ENCODE measurements at places on chromosomes 7 and 10.

DNA sequence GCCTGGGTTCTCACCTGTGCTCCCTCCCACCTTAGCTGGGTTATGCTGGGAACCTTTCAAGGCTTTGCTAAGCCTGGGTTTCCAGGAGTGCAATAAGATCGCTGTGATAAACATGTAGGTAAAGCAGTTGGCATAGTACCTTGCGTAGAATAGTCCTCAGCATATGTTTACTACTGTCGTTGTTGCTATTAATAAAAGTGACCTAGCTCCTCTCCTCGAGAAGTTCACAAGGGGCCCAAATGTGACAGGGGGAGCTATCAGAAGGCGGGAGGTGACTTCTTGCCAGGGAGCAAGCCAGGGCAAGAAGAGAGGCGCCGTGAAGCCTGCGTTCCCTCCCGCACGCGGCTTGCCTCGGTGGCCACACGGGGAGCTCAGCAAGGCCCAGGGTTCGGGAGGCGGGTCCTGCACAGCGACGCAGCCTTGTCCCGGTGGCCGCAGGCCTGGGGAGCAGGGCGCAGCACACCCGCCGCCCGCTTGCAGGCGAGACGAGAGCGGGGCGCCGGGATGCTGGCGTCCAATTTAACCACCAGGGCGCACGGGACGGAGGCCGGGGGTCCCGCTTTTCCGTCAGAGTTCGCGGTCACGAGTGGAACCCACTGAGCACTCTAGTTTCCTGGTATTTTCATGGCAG is 106.2 kb downstream of the SNX10 start:
- no peak for DNase-seq

- DNase-seq: no peak
Observed at GRCh38 chr7:157295338-157295737, 41.5 kb upstream of the DNAJB6 start.

DNA sequence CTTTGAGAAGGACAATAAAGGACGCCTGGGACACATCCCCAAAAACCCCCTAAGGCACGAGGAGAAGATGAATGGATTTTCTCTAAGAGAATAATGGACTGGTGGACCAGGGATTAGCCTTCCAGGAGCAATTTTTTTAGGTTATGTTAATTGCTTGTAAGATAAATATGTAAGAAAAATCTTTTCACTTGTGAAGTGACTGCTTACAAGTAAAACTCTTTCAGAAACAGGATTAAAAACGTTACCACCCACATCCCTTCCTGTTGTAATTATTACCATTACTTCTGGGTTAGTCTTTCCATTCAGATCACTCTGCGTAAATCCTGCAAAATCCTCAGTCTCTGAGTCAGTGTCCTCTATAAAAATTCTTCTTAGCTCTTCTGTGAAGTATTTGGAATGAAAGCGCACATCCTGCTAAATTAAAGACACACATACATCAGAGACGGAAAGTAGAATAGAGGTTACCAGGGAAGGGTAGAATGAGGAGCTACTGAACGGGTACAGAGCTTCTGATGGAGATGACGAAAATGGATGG is 34.3 kb downstream of the CDCA7L start:
- DNase-seq: peak; percentile 30

- DNase-seq: no peak
Observed at GRCh38 chr7:101999393-101999792, 182.0 kb downstream of the CUX1 start.

GRCh38 chr7:85224171-85224570 is 37.3 kb upstream of the SEMA3D start:
- no peak for DNase-seq

GRCh38 chr10:129893104-129894089 is 70.7 kb downstream of the EBF3 start:
- no peak for DNase-seq

DNA sequence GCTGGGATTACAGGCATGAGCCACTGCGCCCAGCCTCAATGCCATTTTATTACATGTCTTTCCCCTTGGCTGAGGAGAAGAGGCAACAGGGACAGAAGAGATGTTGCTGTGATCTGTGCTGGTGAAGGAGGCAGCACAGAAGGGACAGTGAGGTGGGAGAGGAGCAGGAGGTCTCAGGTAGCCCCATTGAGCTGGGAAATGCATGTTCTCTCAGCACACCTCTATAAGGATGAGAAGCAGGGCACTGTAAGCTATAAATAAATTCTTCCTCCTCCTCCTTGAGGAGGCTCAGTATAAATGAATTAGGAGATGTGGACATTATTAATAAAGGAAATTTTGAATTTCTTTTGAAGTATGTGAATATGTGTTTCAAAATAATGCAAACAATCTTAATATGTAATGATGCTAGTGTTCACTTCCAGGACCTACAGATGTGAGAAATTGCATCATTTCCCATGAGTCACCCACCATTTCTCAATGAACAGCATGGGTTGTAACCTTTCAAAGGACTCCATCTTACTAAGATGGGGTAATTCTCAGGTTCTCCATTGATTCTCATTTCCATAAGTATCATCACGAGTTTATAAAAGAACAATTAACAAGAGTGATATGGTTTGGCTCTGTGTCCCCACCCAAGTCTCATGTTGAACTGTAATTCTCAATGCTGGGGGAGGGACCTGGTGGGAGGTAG is 88.9 kb upstream of the ODAD2 start:
- peak; percentile 57 for DNase-seq

GRCh38 chr7:69620650-69621049 is 22.4 kb downstream of the AUTS2 start:
- no peak for DNase-seq

DNA sequence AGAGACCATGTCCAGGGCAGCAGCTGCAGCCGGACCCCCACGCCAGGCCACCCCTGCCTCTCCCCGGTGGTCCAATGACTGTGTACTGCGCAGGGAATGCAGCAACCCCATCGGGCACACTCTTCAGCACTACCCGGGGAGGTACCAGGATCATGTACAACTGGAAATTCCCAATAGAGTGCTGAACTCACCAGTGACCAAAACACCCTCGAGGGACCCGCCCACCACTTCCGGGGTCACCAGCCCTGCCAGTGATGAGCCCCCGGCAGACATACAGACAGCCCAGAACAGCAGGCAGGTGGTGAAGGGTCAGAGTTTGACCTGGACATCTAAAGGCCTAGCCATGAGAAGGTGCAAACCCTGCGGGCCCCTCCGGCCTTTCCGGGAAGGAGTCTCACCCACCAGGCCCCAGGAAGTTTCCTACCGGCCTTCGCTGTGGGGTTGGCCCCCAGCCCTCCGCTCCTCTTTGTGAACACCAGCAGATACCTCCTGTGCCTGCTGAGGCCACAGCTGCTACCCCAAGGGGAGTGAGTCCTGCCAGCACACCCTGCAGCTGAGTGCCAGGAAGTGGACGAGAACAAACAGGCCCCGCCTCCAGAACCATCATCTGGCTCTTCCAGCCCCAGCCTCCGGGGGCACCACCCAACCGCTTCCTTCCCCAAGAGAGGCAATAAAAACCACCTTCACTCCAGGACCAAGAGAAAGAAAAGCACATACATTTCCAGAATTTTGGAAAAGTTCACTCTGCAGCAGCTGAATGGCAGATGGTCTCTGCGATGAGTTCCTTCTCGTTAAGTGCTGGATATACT is 5.0 kb upstream of the ANKRD61 start:
- no peak for DNase-seq

GRCh38 chr10:80472234-80473095 is 18.4 kb downstream of the TSPAN14 start:
- DNase-seq: peak; percentile 62

- DNase-seq: no peak
Observed at GRCh38 chr7:116231949-116232348, 21.6 kb downstream of the TES start.

DNA sequence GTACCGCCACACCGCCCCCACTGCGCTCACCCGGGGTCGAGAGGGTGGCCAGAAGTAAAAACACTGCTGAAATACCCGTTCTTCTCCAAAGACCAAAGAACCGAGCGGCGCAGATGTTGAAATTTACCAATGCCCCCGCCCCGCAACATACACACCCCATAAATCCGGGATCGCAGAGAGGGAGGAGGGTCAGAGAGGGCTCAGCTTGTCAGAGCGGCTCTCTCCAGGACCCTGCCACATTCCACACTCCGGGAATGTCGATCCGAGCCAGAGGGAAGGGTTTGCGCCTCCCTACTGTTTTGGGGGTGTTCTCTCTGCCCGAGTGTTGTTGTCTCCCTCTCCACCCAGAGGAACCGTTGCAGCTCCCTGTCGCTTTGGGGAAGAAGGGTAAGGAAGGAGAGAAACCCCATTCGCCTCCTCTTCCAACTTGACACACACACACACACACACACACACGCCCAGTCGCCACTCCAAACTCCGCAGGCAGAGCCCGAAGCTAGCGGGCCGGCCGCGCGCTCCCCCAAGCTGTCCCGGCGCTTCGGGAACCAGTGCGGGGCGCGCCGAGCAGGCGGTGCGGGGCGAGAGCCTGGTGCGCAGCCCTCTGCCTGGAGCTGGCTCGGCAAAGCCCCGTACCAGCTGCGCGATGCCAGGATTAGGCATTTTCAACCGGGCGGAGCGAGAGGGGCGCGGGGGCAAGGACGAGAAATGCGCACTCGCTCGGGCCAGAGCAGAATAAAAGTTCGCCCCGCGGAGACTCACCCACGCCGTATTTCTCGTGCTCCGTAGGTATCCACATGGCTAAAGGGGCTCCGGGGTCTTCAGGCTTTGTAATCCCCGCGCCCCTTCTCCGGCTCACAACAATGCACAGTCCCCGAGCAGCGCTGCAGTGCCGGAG is 609 bp downstream of the DOCK4 start:
- DNase-seq: no peak

- peak; percentile 28 for DNase-seq
Observed at GRCh38 chr7:98619450-98620321, 2.6 kb downstream of the NPTX2 start.

DNA sequence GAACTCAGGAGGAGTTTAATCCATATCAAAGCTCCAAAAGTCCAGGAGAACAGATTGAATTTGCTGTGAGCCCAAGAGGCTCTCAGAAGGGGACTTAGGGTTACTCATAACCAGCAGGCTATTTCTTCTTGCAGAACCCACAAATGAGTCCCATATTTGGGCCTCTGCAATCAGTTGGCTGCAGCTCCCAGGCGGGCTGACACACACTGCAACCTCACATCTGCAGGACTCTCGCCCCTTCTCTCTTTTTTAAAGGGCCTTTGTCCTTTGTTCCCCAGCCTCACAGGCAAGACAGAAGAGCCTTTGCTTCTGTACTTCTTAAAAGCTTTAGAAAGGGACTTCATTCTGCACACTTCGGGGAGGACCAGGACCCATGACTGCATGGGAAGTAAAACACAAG is 26.7 kb downstream of the CREB3L2 start:
- DNase-seq: no peak

DNA sequence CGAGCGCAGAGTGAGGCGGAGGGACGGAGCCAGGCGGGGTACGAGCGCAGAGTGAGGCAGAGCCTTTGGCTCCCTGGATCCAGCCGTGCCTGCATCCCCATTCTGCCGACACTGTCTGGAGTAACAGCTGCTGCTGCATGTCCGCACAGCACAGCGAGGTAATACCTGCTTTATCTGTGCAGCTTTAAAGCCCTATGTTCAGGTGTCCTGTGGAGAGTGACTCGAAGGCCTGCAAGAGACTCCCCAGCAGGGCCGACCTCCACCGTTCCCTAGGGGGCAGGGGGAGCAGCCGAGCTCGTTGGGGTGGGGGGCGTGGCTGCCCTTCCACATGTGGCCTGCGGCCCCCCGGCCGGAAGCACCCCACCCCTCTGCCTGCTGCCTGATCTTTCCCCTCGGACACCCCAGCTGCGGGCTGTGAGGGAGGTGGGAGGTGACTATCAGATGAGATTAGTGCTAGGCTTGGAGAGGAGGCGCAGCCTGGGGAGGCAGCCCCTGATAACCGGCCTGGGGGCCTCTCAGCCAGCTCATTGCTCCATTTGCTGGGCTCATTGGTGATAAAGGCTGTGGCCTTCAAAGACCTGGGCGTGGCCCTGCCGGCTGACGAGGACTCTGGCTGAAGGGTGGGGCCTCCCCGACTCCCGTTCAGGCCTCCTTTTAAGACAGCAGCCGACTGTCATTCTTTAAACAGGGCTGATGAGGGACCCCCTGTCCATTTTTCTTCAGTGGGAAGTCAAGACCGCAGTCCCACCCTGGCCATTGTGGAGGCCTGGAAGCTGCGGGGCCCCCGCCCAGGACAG is 8.0 kb downstream of the VENTX start:
- DNase-seq: no peak

GRCh38 chr7:151858456-151858855 is 18.5 kb downstream of the PRKAG2 start:
- no peak for DNase-seq

- no peak for DNase-seq
Observed at GRCh38 chr7:55073976-55074528, 55.2 kb downstream of the EGFR start.

- no peak for DNase-seq
Observed at GRCh38 chr7:138122162-138122561, 45.9 kb downstream of the AKR1D1 start.

DNA sequence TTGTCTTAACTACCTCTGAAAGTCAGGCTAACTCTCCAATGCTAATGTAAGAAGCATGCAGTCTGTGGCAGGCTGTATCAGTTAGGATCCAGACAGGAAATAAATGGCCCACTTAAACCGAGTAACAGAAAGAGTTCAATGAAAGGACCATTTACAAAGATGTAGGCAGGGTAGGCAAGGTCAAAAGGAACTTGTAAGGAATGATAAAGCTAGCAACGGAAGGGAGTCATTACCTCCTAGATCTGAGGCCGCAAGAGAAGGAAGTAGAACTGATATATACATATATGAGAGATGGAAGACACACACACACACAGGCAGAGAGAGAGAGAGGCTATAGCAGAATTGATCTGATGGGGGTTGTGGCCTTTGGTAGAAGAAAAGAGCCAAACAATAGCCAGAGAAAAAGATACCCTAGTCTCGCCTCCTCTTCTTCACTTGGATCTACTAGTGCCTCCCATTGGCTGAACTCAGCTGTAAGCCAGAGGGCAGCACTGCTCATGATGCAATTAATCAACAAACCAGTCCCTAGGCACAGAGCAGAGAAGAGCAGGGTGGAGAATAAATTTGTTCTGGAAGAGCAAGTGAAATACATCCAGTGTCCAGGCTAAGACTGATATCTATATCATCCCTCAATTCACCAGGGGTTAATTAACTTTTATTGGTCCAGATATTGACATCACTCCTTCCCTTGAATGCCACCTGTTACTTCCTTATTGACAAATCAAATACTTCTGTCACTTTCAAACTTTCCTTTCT is 91.2 kb downstream of the LSMEM1 start:
- no peak for DNase-seq

GRCh38 chr7:91852263-91852741 is 28.2 kb downstream of the MTERF1 start:
- DNase-seq: peak; percentile 11

- peak; percentile 18 for DNase-seq
Observed at GRCh38 chr10:101397140-101397539, 43.2 kb downstream of the BTRC start.

DNA sequence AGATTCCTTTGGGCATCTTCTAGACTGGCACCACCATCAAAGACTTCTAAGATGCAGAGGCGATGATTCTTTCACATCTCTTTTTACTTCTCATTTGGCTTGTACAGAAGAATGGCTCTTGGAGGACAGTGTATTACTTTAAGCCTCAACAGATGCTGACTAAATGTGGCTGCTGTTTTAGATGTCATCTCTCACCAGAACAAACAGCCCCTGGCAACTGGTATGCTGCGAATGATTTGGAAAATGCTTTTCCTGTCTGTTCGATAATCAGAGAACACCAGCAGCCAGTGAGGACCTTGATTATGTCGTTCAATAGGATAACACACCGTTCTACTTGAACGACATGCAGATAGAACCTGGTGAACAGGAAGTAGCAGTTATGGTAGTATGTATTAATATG is 131.8 kb downstream of the RNF216 start:
- no peak for DNase-seq

Data from non-pigmented ciliary epithelial cell (primary cell).